ENCODE measurements at places on chromosomes 5 and 9.

DNA sequence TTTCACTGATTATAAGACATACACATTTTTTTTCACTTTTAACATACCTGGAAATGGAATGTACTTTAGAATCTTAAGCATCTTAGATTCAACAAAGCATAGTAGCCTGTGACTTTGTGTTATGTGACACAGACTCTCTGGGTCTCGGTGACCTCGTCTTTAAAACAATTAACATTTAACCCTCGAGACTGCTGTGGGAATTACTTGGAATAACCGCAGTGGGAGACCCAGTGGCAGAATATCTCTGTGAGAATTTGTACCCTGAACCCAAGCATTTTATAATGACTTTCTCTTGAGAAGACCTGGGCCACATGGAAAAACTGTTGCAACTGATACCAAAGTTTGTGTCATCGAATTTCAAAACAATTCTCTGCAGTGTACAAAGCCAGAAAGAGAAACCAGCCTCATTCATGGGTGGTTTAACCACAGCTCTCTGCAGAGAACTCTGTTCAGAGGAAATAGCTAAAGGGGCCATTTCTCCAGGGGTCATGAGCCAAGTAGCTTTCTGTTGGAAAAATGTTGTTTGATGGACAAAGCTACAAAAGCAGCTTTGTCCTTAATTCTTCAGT lies 10.0 kb upstream of the RETREG1 start:
- DNase-seq, result no peak

GRCh38 chr9:137673886-137674285 lies 55.1 kb downstream of the EHMT1 start:
- DNase-seq, result no peak

DNA sequence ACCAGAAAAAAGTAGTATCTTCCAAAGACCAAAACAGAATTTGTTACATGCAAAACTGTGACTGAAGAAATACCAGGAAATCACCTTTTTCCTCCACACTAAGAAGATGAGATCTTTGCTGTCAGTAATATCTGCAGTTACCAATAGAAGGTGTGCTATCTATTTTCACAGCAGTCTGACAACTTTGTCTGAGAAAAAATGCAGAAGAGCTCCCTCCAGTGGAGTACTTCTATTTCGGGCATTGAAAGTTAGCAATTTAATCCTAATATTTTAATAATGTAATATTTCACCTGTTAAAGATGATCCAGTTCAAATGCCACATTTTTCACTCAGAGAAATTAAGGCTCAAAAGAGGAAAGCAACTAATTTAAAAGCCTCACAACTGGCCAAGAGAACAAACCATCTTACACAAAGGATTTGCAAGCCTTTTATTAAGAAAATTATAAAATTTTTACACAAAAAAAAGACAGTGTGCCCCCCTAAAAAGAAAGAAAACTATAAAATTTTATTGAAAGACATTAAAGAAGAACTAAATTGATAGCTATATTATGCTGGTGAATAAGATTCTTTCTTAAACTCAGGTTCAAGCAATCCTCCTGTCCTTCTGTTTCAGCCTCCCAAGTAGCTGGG lies 50.6 kb downstream of the DEPDC1B start:
- DNase-seq, result no peak

DNA sequence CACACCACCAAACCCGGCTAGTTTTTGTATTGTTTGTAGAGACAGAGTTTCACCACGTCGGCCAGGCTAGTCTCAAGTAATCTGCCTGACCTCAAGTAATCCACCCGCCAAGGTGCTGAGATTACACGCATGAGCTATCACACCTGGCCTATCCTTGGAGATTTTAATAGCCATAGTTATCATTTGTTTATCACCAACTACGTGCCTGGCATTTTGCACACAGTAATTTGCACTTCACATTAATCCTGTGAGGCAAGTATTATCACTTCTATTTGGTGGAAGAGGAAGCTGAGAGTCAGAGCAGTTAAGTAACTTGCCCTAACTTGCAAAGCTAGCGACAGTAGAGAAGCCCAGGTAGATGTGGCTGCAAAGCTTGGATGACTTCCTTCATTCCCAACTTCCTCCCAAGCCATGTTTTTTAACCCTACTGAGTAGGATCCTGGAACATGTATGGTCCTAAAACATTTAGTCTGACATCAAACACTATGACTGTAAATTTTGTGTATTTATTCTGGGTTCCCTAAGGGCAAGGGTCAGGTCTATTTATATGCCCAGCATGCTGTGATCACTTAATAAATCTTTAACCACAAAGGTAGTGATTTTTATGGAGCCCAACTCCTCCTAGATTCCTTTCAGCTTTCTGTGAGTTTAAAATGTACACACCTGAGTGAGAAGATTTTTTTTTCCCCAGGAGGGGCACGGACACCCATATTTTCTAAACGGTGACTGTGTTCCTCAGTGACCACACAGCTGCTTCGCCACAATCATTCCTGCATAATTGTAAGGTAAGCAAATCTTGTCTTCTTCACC lies 100.2 kb upstream of the RAI14 start:
- DNase-seq, result no peak

DNA sequence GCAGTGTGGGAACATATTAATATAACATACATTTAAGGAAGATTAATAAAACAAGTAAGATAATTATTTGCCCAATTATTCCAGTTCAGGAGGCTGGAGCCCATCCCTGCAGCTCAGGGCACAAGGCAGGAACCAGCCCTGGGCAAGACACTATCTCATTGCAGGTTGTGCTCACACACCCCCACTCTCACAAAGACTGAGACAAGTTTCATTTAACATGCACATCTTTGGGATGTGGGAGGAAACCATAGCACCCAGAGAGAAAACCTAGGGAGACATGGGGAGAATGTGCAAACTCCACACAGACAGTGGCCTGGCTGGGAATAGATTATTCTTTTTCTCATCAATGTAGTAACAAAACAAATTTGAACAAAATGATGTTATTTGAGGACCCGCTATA lies 279.1 kb downstream of the MCTP1 start:
- no peak for DNase-seq

DNA sequence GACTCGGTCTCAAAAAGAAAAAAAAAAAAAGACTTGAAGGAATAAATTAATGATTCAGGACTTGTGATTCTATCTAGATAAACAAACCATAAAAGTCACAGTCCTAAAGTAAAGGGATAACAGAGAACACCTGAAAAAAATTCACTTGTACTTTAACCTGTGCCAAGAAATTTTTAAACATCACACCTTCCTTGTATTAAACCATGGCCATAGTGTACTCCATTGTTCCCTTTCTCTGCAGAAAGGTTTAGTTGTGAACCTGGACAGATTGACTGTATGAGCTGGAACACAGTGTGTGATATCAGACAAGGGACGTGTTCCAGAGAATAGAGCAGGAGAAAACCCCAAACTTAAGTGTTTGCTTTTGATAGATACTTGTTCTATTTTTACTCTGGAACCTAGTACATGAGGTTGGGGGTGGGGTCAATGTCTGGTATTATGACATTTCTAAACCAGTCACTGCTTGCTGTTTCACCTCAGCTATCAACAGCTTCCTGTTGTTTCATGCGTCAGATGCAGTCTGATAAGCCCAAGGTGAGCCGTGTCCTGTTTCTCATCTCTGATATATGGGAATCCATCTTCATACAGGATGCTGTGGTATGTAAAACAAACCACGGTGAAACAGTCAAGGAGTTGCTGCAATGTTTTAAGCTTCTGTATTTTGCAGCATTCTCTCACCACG lies 62.5 kb upstream of the ITGA1 start:
- DNase-seq, result no peak

- no peak for DNase-seq
Measured at GRCh38 chr9:106590759-106591505, 272.0 kb upstream of the ZNF462 start.

DNA sequence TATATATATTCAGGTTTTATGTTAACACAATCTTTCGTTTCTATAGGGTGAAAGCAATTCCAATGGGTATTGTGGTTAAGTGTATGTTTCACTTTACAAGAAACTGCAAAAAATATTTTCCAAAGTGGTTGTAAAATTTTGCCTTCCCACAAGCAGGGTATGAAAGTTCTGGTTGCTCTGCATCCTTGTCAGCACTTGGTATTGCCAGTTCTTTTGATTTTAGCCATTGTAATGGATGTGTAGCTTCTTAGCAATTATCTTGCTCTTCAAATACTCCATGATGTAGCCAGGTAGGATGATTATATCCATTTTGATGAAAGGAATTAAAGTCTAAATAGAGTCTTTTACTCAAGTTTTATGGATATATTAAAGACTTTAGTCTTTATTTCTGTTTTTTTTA lies 9.1 kb upstream of the ADAM19 start:
- no peak for DNase-seq

DNA sequence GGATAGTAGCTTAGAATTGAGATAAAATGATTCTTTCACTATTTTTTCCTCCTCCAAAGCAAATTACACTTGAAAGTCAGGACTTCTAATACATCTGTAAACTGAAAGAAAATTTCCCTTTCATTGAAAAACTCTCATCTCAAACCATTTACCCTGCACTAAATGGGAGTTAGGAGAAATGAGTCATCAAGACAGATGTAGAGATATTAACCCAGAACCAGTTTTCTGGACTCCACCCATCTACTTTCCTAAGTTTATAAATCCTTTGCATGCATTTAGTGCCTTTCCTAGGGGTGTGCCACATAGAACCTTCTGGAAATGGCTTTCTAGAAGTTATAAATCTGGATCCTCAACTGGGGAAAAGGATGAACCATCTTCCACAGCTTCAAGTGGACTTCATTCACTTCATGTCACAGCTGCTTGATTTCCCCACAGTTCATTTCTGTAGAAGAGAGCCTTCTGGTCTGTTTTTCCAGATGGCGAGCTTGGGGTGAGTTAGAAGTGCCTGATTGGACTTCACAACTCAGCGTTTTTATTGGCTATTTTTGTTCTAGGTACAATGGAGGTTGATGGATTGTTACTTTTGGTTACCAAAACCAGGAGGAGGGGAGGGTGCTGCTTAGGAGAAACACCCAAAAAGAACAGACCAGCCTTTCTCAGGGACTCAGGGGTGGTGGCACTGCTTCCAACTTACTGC lies 72.5 kb upstream of the GPR151 start:
- DNase-seq, result no peak

DNA sequence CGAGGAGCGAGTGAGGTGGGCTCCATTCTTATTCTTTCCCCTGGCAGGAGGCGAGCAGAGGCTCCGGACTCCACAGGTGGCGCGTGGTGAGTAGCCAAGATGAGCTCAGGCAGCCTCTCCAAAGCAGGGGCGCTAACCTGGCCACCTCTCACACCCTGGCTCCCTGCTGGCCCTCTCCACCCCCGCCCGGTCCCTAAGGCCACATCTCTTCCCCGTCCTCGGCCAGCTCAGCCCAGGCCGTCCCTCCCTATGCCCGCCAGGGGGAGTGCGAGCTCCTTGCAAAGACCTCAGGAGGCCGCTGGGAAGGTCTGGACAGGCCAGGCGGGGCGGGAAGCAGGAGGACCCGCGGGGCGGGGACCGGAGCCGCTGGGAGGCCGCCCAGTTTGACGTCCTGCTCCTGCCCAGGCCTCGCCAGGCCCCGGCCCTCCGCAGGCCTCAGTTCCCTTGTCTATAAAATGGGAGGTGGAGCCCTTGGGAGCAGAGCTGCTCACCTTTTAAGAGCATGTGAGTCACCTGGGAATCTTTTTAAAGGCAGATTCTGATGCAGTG lies 46.3 kb upstream of the GGTA1 start:
- DNase-seq, result peak; percentile 91

DNA sequence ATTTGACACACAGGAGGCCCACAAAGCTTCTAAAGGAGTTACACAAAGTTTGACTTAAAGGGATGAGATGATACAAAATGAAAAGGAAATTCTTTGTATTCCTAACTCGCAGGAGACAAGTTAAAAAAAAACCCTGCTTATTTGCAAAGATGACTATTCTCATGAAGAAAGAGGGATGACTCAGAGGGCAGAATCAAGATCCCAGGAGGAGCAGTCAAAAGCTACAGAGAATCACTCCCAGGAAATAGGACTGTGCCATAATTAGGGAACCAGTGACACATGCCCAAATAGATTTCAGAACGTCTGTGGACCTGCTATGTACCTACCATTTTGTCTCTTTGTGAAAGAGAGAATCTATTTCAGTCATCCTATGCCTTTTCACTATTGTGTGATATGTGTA lies 103.5 kb upstream of the ARRDC3 start:
- DNase-seq, result no peak

GRCh38 chr9:130421802-130422276 lies 22.9 kb upstream of the ASS1 start:
- no peak for DNase-seq

GRCh38 chr5:128341056-128341455 lies 197.0 kb downstream of the FBN2 start:
- no peak for DNase-seq

DNA sequence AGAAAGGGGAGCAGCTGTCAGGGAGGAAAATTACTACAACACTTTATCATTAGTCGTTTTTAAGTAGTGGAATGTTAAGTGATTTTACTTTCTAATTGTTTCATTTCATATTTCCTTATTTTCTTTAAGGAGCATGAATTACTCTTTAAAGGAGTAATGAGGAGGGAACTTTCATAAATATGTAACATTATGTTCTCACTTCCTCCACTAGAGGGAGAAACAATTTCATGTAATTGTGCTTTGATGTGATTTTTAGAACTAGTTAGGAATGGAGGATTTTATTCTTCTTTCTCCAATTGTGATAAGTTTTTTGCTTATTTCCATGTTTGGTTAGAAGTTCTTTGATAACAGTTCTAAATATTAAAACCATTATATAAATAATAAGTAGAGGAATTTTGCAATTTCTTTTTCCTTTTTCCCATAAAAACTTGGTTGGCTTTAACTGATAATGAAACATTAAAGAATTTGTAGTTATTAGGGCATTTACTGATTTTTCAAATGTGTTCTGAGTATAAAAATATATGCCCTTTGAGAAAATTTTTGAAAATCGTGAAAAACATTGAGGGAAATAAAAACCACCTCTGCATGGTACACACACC lies 25.6 kb downstream of the CEP78 start:
- no peak for DNase-seq

DNA sequence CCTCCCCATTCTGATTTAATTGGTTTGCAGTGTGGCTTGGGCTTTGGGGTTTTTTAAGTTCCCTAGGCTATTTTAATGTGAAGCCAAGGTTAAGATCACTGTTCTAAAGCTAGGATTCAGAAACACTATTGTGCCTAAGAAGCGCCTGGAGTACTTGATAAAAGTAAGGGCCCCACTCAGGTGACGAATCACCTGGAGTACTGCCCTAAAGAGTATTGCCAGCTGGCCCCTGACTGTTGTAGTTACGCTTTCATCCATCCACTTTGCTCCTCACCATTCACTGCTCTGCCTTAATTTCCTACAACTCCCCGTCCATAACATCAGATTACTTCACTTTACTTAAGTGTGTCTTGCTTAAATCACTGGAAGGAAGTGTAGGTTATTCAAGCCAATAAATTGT lies 119.3 kb downstream of the CD180 start:
- DNase-seq, result no peak

GRCh38 chr5:42514754-42515153 lies 91.5 kb downstream of the GHR start:
- no peak for DNase-seq

- no peak for DNase-seq
Measured at GRCh38 chr5:2741956-2742355, 9.5 kb downstream of the IRX2 start.

DNA sequence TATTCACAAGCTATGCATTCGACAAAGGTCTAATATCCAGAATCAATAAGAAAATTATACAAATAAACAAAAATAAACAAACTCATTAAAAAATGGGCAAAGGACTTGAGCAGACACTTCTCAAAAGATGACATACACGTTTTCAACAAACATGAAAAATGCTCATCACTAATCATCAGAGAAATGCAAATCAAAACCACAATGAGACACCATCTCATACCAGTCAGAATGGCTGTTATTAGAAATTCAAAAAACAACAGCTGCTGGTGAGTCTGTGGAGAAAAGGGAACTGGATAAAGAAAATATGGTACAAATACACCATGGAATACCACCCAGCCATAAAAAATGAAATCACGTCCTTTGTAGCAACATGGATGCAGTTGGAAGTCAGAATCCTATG lies 45.1 kb upstream of the PUM3 start:
- no peak for DNase-seq
